ENCODE measurements at places on chromosomes 12 and 14.

DNA sequence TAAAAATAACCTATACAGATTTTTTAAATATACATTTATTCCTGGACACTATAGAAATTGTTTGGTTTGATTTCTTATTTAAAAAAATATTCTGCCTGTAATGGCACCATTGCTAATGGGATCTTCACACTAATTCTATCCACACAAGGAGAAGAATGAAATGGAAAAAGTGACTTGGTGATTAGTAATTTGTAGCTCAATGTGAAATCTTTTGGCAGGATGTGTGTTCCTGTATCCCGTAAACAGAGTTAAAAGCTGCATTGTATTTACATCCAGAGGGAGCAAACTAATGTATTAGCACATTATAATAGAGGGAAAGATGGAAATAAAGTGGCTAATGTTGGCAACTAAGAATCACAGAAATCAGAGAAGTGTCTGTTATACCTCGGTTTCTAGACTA is 1455.3 kb upstream of the FLRT2 start:
- DNase-seq, result no peak

DNA sequence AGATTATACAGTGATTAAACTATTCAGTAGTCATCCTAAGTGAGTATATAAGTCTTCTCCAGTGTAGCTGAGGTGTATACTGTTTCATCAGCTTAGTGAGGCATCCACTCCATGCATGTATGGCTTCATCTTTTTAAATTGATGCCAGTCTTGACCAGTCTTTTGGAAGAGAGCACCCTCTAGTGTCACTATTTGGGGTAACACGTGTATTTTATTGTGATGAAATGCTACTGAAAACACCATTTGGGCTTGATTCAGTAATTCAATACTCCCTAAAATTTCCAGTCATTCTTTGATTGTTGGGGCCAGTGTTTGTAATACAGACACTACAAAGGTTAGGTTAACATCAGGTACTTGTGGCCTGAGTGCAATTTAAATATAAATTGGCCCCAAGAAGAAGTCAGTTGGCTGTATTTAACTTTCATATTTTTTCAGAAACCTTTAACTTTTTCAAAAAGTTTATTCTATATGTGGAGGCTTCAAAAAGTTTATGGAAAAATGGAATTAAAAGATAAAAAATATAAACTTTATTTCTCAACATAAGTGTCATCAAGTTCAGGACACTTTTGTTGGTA is 35.3 kb downstream of the MIPOL1 start:
- no peak for DNase-seq

DNA sequence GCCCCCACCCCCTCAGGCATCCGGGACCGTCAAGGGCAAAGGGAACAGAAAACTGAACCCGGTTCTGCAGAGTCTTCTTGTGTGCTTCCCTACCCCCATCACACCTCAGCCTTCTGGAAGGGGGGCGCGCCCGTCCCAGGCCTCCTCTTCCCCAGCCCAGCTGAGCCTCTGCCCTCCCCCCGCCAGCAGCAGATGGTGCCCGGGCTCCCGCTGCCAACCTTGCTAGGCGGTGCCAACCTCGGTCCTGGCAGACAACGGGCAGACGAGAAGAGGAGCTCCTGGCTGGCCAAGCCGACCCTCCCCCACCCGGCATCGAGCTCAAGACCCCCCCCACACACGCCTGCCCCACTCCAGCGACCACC is 8.7 kb downstream of the STAC3 start:
- no peak for DNase-seq

- DNase-seq, result no peak
Measured at GRCh38 chr12:65946821-65947220, 122.5 kb downstream of the HMGA2 start.

DNA sequence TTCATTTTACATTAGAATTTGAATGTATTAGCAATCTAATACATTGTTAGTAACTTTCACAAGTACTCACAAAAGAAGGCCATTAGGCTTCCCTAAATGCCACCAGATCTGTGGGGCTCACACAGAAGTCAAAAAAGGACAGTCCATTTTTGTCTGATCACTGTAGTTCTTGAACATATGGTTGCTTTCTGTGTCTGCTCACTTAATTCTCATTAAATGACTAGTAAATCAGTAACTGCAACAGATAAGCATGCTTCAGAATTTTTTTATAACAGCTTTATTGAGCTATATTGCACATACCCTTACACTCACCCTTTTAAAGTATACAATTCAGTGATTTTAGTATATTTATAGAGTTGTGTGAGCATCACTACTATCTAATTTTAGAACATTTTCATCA is 71.4 kb downstream of the DENND5B start:
- no peak for DNase-seq

- no peak for DNase-seq
Measured at GRCh38 chr12:29634057-29634456, 136.6 kb upstream of the OVCH1 start.

DNA sequence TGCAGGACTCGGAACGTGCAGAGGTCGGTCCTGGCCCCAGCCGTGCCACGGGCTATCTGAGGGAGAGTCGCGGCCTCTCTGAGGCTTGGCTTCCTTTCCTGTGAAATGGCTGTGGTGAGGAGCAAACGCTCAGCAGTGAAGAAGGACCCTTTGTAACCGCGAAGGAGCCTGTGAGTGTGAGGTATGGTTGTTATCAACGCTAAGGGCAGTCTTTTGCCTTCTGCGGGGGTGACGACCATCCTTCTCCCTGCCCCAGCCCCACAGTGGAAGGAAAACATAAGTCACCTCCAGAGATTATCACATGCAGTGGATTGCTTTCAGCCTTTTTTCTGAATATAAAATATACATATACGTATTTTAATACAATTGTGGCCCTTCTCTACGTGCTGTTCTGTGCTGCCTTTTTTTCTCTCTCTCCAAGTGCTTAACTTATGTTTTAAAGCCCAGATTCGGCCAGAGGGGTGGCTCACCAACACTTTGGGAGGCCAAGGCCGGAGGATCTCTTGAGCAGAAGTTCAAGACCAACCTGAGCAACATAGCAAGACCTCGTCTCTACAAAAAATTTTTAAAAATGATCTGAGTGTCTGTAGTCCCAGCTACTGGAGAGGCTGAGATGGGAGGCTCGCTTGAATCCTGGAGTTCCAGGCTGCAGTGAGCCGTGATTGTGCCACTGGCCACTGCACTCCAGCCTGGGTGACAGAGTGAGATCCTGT is 17.4 kb downstream of the TAMALIN start:
- no peak for DNase-seq

GRCh38 chr12:70982991-70983390 is 62.5 kb upstream of the PTPRR start:
- peak; percentile 8 for DNase-seq

DNA sequence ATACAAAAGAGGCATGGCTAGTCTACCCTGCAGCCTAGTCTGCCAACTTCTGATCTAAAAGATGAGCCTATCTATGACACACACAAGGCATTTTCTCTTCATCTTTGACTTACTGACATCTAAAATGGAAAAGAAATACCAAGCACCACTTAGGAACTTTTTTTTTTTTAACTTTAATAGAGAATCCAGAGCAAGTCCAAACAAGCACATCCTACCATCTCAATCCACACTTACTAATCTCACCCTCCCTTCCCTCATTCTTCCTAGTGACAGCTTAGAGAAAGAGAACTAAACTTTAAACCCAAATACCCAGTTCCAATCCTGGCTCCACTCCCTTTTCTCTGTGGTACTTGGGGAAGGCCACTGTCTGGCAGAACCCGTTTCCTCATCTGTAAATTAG is 31.8 kb downstream of the BDKRB1 start:
- DNase-seq, result no peak
